ENCODE measurements at places on chromosomes 11 and 22. TPM values are rescaled to one million over a fixed set of nuclear protein-coding genes. Genes with fewer than 3 reads are reported as not detected.

Gene DBX1
- total RNA-seq: not detected

Gene ENTHD1
- total RNA-seq: 0.46 TPM

Gene BAIAP2L2
- 1.4 TPM for total RNA-seq

Gene TREH
- not detected for total RNA-seq

Gene CD3D
- total RNA-seq: 245 TPM

DNA sequence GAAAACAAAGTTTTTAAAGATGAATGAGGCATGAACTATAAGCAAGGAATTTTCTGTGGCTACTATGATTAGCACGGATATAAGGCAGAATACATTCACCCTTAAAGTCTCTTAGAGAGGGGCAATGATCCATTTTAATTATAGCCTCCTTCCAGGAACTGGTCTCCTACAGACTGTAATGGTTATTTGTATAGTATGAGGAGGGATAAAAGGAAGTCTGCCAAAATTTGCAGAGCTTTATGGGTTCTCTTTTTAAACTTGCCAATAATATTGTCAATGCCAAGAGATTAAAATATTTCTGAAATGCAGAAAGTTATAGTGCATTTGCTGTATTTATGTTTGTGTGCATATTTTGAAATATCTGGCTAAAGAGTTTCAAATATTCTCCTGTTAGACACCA, 271.4 kb upstream of the LUZP2 start:
- DNase-seq: no peak

DNA sequence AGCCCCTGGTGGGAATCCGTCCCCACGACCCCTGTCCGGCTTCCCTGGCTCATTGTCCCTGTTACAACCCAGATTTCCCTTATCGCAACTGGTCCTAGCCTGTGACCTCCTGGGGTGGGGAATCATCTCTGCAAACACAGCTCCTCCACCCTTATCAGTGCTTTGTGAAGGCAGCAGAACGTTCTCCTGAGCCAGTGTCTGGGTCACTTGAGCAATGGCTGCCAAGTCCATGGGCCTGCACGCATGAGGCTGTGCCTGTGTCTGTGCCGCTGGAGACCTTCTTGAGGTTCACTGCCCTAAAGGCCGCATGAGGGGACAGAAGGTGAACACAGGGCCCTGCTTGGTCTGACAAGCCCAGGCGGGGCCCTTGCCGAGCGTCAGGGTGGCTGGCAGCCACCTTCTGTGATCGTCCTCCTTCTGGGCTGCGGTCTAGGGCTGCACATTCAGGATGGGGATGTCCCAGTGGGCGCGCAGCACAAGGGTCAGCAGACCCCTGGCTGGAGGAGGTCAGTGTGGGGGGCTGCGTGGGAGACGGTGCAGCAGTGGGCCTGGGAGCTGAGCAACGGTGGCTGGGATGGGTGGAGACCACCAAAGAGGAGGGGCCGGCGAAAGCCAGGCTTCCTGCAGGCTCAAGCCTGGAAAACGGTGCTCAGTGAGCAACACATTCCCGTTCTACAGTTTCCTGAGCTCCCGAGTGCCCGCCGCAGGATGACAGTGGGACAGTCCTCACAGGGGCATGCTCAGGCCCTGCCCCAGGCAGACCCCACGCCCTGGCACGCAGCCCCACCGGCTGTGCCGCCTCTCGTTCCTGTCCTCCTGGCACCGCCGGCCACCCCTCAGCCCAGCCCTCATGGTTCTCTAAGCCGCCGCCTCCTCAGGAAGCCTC, 74.1 kb downstream of the CDKN1C start:
- no peak for DNase-seq

GRCh38 chr11:117256573-117256972, 24.1 kb downstream of the RNF214 start:
- no peak for DNase-seq

DNA sequence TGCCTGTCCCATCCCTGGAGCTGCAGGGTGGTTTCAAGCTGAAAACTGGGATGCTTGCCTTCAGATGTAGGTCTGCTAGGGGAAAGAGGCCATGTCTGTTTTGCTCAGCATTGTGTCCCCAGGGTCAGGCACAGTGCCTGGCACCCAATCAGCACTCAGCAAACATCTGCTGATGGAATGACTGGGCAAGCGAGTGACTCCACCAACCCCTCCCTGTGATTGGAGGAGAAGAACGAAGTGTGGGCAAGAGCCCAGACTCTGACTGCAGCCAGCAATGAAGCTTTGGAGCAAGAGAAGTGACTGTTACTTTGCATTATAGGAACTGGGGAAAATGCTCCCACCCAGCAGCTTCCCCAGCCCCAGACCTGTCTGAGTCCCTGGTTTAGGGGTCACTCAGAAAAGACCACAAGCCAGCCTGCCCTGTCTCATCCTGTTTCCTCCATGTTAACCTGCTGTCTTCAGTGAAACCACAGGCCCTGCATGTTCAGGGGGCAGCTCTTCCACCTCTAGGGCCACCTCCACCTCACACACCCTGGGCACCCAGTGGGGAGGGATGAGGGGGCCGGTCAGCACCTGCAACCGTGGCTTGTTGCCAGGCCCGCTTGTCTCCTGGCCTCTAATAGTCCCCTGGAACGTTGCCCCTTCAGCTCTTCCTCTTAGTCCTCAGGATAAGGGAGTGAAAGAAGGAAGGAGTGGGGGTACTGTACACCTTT, 147.4 kb downstream of the TRIM29 start:
- DNase-seq: no peak

GRCh38 chr11:129951201-129951865, 51.3 kb downstream of the PRDM10 start:
- no peak for DNase-seq

DNA sequence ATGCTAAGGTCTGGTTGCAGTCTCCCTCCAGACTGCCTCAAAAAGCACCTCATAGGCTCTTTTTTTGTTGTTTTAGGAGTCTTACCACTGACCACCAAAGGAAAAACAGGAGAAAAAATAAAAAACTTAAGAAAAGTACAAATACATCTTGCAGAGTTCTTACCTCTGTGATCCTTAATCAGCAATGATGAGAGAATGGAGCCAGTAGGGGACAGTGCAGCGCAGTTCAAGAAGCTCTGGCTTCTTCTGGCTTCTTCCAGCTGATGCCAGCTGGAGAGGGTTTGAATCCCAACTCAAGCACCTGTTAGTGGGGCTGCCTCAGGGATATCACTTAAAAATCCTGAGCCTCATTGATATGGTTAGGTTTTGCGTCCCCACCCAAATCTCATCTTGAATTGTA, 223.3 kb upstream of the ISX start:
- DNase-seq: no peak

- no peak for DNase-seq
Measured at GRCh38 chr22:36640106-36640672, 63.4 kb downstream of the CACNG2 start.
